Smooth muscle cell of the pulmonary artery (primary cell): ENCODE measurements at places on chromosomes 13 and 19. TPM values are rescaled to one million over a fixed set of nuclear protein-coding genes. Genes with fewer than 3 reads are reported as not detected.

TMPRSS9 gene
- 0.17 TPM in 1 of 2 replicates, not detected in the other for total RNA-seq

ELSPBP1 gene
- not detected in 2 replicates for total RNA-seq

EXOC3L2 gene
- 0.10 and 0.13 TPM in 2 replicates for total RNA-seq

MEIOSIN gene
- not detected in 2 replicates for total RNA-seq

NLRP9 gene
- total RNA-seq: not detected in 2 replicates

ZNF792 gene
- total RNA-seq: 5.4 and 6.7 TPM in 2 replicates

FCAR gene
- not detected in 2 replicates for total RNA-seq

AZU1 gene
- 0.07 TPM in 1 of 2 replicates, not detected in the other for total RNA-seq

ZNF527 gene
- total RNA-seq: 4.2 and 4.9 TPM in 2 replicates
